ENCODE measurements at places on chromosomes 12 and 14. TPM values are rescaled to one million over a fixed set of nuclear protein-coding genes. Genes with fewer than 3 reads are reported as not detected.

The LTBR gene
- total RNA-seq = 103 TPM

The KRT82 gene
- not detected for total RNA-seq

The KRT5 gene
- 0.87 TPM for total RNA-seq

The C1QL4 gene
- not detected for total RNA-seq

The CERS5 gene
- 66.6 TPM for total RNA-seq

The ERGIC2 gene
- 63.9 TPM for total RNA-seq

The SDR9C7 gene
- total RNA-seq = not detected

The LRP1-AS gene
- total RNA-seq = not detected

The CLBA1 gene
- total RNA-seq = 5.1 TPM

The MAP3K12 gene
- 21.2 TPM for total RNA-seq

The PLBD1 gene
- 11.6 TPM for total RNA-seq

The FOXG1 gene
- not detected for total RNA-seq

The SLC6A15 gene
- total RNA-seq = 0.55 TPM

The TSPAN19 gene
- total RNA-seq = not detected

The CLEC4E gene
- 4.2 TPM for total RNA-seq

The CFAP73 gene
- total RNA-seq = not detected

The NRXN3 gene
- 16.6 TPM for total RNA-seq

The CLMN gene
- 18.3 TPM for total RNA-seq

The ESR2 gene
- total RNA-seq = 0.27 TPM

- DNase-seq = no peak
These were observed 6.7 kb upstream of the LMO3 start for GRCh38 chr12:16612647-16613046.

DNA sequence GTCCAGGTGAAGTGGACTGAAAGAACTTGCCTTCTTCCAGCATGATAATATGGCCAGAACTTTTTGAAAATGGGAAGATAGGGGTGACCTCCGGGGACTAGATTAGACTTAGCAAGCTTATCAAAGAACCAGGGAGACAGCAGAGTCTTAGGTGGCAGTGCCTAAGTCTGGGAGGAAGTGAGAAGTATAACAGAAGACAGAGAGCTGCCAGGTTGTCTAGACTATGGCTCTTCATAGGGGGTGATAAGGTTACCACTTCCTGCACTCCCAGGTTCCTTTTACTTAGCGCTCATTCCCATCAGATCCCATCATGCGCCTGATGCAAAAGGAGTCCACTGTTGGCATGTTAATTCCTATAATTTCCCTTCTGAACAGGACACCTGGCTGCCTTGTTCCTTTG, 69.9 kb downstream of the PLXNC1 start:
- no peak for DNase-seq

DNA sequence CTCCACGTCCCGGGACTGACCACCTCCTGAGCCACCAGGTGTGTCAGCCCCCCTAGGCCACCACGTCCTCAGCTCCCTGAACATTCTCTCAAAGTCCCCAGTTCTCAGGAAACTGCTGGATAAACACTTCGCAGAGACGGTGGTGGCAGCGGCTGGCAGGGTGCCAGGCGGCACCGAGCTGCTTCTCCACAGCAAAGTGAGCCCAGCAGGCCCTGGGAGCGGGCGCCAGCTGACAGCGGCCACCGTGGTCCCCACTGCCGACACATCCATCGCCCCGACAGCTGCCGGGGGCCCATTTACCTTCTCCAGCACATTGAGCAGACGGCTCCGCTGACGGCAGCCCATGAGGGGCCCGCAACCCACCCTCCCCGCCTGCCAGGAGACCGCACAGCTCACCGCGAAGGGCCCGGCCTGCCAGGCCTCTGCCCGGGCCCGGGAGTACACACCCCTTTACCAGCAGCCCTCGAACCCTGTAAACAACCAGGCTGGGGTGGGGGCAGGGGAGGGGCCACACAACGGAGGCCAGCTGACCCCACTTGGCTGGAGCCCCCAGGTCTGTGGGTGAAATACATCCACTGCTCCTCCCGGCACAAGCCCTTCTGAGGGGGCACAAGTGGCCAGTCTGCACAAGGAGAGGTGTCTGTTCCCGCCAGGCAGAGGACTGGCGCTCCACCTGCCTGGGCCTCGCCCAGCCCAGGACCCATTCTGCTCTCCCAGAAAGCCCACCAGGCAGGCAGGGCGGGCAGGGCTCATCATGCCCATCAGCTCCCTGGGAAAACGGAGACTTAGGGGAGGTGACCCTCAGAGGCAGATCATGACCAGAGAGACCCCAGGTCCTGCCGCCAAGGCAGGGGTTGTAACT, 10.5 kb downstream of the AKT1 start:
- DNase-seq = no peak

DNA sequence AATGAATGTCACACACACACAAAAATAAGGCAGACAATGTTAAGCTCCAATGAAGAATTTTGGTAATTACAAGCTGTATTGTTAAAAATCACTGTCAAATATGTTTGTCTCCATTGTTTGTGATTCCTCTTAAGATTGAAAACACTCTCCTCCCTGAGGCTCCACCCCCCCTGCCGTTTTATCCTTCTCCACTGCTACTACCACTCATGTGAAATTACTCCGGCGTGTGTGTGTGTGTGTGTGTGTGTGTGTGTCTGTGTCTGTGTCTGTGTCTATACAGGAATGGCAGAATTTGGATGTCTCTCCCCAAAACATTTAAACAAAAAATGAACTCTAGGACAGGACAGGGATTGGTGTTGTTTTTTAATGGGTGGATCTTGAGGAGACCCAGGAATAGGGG, 365.1 kb upstream of the DIO2 start:
- no peak for DNase-seq

DNA sequence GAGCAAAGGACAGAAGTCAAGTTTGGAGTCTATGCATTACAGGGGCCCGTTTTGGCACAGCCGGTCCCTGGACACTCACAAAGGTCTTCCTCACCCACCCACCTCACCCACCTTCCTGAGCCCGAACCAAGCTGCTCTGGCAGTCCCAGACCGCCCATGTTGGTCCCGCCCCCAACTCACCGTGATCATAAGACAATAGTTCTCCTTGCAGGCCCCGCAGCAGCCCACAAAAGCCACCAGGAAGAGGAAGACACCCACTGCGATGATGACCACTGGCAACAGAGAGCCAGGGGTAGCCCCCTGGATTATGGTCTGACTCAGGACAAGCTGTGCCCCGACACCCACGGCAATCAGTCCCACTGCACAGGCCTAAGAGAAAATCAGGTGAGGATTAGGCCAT, 1.8 kb downstream of the CD63 start:
- DNase-seq = no peak

GRCh38 chr14:51236314-51236713, 3.7 kb upstream of the TMX1 start:
- no peak for DNase-seq

DNA sequence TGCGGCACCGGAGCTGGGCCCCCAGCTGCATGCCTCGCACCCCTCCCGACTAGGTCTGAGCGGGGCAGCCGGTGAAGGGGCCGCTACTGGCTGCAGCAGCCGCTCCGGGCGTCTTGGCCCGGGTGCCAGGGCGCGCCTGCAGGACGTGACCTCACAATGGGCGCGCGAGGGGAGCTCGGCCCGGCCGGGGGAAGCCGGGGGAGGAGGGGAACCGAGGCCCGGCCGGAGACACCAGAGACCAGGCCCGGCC, 353 bp downstream of the BAG5 start:
- no peak for DNase-seq

GRCh38 chr12:4789776-4790175, 69.6 kb downstream of the GALNT8 start:
- no peak for DNase-seq

DNA sequence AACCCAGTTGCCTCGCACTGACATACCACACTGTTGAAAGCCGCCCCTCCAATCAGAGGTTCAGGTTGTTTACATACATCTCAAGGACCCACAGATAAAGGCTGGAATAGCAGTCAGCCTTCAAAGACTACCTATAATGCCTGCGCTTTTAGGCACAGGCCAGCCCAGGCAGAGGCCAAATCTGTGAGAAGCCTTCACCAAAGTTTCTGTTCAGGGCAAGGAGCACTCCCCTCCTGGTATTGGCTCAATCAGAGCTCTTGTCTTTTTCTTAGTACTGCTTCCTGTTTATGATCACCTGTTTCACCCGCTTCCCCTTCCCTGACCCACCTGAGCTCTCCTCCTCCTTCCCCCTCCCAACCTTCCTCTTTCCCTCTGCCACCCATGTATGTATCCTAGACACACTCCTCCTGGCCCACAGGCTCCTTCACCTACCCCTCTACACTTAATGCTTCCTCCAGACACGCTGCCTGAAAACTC, 34.8 kb downstream of the DUSP16 start:
- no peak for DNase-seq

GRCh38 chr12:49885663-49886461, 17.8 kb downstream of the FAIM2 start:
- DNase-seq = no peak

GRCh38 chr12:17818931-17819330, 271.1 kb downstream of the RERGL start:
- no peak for DNase-seq

DNA sequence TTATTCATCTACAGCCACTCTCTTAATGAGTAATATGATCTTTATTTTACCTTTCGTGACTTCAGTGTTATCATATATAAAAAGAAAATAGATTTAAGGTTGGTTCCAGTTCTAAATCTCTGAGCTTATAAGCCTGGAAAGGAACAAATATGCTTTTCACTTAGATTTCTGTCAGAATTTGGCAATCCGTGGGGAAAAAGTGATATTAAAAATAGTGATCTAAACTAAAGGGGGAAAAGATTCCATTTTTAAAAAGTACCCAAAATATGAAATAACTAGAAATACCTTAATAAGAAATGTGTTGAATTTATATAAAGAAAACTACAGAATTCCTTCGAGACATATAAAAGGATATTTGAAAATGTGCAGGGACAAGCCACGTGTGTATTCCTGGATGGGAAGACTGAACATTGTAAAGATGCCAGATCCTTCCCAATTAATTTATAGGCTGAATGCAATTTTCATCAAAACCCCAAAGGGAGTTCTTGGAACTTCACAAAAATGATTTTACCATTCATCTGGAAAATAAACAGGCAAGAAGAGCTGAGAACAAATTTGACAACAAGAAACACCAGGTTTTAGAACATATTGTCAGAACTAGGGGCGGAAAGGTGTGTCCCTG, 142.5 kb downstream of the EFCAB11 start:
- no peak for DNase-seq

GRCh38 chr14:77197988-77198387, 16.4 kb downstream of the TMEM63C start:
- no peak for DNase-seq

- DNase-seq = no peak
These were observed 7.1 kb downstream of the LTBR start for GRCh38 chr12:6391013-6391412.

- DNase-seq = no peak
These were observed 8.7 kb downstream of the TMEM253 start for GRCh38 chr14:21109377-21110138.

GRCh38 chr12:122333142-122334087, 67.1 kb upstream of the VPS33A start:
- DNase-seq = no peak

- DNase-seq = no peak
These were observed 77.3 kb downstream of the PDE3A start for GRCh38 chr12:20445687-20446086.

DNA sequence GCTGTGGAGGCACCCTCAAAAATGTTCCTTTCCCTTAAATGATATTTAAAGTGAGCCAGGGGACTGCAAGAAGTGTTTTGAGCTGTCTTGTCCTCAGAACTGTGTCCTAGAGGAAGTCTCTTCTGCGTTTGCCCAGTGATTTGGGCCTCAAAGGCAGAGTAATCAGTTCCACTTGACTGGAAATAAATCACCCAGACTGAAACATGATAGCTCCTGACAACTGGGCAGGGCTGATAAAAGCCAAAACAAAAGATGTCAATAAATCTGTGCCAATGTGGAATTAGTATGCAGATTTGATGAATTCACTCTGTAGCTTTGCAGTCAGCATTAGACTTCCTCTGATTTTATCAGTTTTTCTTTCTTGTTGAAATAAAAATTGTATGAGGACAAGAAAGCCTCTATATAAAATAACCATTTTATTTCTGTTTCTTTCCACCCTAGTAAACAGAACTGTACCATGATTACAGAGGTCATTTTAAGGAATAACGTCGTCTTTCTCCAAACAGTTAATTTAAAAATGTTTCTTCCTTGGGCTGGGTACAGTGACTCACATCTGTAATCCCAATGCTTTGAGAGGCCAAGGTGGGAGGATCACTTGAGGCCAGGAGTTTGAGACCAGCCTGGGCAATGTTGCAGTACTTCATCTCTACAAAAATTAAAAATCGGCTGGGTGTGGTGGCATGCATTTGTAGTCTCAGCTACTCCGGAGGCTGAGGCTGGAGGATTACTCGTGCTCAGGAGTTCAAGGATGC, 180.8 kb downstream of the ERC1 start:
- no peak for DNase-seq
